ENCODE measurements at places on chromosomes 1 and 21. TPM values are rescaled to one million over a fixed set of nuclear protein-coding genes. Genes with fewer than 3 reads are reported as not detected.

TEX38 gene
- total RNA-seq = not detected

C4BPA gene
- not detected for total RNA-seq

SLC25A33 gene
- total RNA-seq = 12.4 TPM

FAM43B gene
- total RNA-seq = 0.08 TPM

ATAD3C gene
- 0.03 TPM for total RNA-seq

FCRL2 gene
- total RNA-seq = not detected

INSRR gene
- total RNA-seq = not detected

LDLRAD2 gene
- not detected for total RNA-seq

F13B gene
- total RNA-seq = not detected

GPATCH4 gene
- total RNA-seq = 42.5 TPM

TCHH gene
- total RNA-seq = under 0.01 TPM

KPRP gene
- not detected for total RNA-seq

BMP8B gene
- not detected for total RNA-seq

S100A7 gene
- total RNA-seq = not detected

LRRIQ3 gene
- total RNA-seq = 0.50 TPM

RAB7B gene
- total RNA-seq = 0.10 TPM

NPHS2 gene
- total RNA-seq = not detected

AUNIP gene
- total RNA-seq = 12.8 TPM

ITLN2 gene
- not detected for total RNA-seq

AMY2A gene
- total RNA-seq = not detected

THEM5 gene
- not detected for total RNA-seq

PEX10 gene
- total RNA-seq = 22.5 TPM

FBXO42 gene
- 9.7 TPM for total RNA-seq

TRIM58 gene
- 3.7 TPM for total RNA-seq

RNPC3 gene
- 4.1 TPM for total RNA-seq

HMGN2 gene
- 453 TPM for total RNA-seq

DDR2 gene
- 29.0 TPM for total RNA-seq

SERPINC1 gene
- total RNA-seq = not detected

HSD3B1 gene
- total RNA-seq = not detected

CSF1 gene
- 22.0 TPM for total RNA-seq

GBP7 gene
- not detected for total RNA-seq

DTL gene
- 66.3 TPM for total RNA-seq

DCST1 gene
- total RNA-seq = 0.17 TPM

ALX3 gene
- total RNA-seq = not detected

SPRTN gene
- total RNA-seq = 8.6 TPM

TXNIP gene
- 11.9 TPM for total RNA-seq

PGLYRP4 gene
- total RNA-seq = not detected

KPNA6 gene
- total RNA-seq = 35.7 TPM

CLDN14 gene
- total RNA-seq = not detected

NEK2 gene
- 50.3 TPM for total RNA-seq

NR1I3 gene
- not detected for total RNA-seq

DSCAM gene
- total RNA-seq = not detected

ARTN gene
- total RNA-seq = not detected

ITLN1 gene
- total RNA-seq = not detected

KISS1 gene
- total RNA-seq = not detected

TMEM125 gene
- not detected for total RNA-seq

FCRL5 gene
- not detected for total RNA-seq

CCDC190 gene
- 0.19 TPM for total RNA-seq

DDAH1 gene
- 94.2 TPM for total RNA-seq

IGSF9 gene
- total RNA-seq = 1.2 TPM

CFHR1 gene
- total RNA-seq = not detected

KDF1 gene
- total RNA-seq = not detected

KLF17 gene
- 0.74 TPM for total RNA-seq

RASSF5 gene
- total RNA-seq = 9.0 TPM

PGM1 gene
- 34.4 TPM for total RNA-seq

PARS2 gene
- total RNA-seq = 8.6 TPM

ANKRD45 gene
- 0.05 TPM for total RNA-seq

SYNJ1 gene
- 3.1 TPM for total RNA-seq

TMPRSS3 gene
- not detected for total RNA-seq

All from HT1080 (cell line).